Forelimb muscle (tissue), 1 donor: ENCODE measurements at places on chromosomes 2 and 18.

- DNase-seq, result no peak
These were observed 155.5 kb upstream of the CAVIN2 start for GRCh38 chr2:192002418-192002817.

GRCh38 chr18:75016025-75016717 lies 192.8 kb downstream of the PTGR3 start:
- DNase-seq, result no peak

DNA sequence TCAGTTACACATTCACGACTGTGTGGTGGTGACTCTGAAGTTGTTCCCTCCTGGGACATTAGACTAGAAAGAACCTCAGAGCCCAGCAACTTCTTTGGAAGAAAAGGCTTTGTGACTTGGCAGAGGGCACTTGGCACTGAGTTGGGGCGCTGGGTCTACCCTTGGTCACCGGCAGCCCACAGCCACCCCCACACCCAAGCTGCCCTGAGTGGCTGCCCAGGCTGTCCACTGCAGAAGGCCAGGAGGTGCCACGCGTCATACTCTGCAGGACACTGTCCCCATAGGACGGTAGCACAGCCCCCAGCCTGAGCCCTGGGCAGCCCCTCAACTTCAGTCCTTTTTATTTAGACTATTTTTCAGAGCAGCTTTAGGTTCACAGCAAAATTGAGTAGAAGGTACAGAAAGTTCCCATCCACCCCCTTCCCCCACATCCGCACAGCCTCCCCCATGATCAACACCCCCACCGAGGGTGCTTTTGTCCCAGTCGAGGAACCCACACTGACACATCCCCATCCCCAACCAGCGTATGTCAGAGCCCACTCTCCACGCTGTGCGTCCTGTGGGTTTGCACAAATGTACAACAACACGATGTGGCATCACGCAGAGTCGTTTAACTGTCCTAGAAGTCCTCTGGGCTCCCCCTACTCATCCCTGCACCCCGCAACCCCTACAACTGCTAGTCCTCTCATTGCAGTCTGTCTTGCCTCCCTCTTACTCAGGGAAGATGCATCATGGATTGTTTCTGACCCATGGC lies 1.1 kb downstream of the PRLH start:
- DNase-seq, result no peak

DNA sequence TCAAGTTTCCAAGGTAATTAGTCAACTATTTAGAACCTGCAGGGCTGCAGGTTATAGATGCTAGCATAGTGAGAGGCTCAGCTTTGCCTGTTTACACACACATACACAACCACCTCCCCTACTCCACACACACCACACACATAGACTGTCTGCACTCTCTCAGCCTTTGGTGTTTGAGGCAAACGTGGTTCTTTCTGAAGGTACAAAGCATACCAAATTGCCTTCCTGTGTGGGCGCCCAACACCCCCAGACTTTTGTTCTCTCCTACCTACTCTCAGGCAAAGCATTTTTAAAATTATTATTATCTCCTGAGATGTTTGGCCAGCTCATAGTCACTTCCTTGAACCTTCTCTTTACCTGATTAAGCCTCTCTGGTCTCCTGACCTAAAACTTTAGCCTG lies 44.9 kb downstream of the MYO3B start:
- no peak for DNase-seq

GRCh38 chr2:141611176-141611571 lies 519.6 kb downstream of the LRP1B start:
- DNase-seq, result peak; percentile 1

DNA sequence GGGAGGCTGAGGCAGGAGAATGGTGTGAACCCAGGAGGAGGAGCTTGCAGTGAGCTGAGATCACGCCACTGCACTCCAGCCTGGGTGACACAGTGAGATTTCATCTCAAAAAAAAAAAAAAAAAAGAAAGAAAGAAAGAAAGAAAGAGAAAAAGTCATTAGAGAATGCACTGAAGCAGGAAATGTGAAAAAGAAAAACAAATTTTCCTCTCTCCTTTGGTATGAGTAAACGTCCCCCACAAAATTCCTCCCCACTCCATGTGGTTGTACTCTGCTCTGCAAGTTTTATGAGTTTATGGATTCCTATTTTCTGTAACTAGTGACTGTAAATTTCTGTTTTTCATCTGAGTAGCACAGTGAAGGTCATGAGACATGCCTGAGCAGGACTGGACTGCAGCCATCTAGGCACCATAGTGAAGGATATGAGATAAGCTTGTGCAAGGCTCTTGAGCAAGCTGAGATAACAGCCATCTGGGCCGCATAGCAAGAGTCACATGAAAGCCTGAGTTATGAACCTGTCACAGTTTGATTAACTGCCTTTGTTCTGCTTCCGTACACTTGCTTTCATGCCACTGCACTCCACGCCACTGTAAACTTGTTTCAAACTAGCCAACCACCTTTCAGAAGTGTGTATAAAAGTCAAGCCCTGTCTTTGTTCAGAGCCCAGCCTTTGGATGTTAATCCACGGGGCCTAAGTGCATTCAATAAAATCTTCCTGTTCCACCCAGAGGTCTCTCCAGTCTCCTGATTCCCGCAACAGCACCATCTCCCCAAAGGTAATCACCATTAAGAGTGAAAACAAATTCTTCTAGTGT lies 50.2 kb downstream of the SKA1 start:
- DNase-seq, result no peak

DNA sequence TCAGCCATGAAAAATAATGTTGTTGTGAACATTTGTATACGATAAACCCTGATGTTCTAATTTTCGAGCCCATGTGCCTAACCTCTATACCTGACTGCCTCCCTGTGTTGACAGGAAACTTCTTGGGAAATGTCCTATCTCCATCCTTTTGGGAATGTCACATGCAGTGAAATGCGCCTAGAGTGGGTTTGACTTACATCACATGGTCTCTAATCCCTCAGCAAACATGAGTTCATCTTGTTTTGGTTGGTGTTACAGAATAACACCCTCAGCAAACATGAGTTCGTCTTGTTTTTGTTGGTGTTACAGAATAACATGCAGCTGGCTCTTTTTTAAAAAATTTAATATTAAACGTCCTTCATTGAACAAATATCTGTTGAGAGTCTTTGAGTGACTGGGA lies 4.3 kb upstream of the UGT1A6 start:
- no peak for DNase-seq

- no peak for DNase-seq
These were observed 16.4 kb downstream of the EPC2 start for GRCh38 chr2:148660999-148661398.

- DNase-seq, result no peak
These were observed 150.4 kb downstream of the PTH2R start for GRCh38 chr2:208556983-208557484.

GRCh38 chr2:68714866-68715265 lies 19.7 kb upstream of the ARHGAP25 start:
- DNase-seq, result no peak

DNA sequence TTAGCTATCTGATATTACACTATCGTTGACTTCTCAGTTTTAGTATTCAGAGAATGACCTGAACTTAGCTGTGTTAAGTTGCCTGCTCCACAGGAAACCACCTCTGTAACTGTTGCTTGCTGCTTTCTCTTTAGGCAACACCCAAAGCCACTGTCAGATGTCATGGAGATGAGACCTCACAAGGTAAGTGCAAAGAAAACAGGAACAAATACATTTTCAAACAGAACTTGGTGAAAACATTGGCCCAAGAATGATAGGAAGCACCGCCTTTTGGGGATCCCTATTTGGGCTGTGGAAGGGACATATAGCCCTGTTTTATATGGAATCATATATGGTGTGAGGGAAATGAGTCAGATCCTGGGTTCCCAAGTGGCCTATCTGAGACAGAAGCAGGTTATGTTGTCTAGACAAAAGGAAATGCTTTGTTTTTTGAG lies 143.4 kb downstream of the UBE2E3 start:
- no peak for DNase-seq

GRCh38 chr2:18301421-18302139 lies 258.9 kb downstream of the RDH14 start:
- no peak for DNase-seq

DNA sequence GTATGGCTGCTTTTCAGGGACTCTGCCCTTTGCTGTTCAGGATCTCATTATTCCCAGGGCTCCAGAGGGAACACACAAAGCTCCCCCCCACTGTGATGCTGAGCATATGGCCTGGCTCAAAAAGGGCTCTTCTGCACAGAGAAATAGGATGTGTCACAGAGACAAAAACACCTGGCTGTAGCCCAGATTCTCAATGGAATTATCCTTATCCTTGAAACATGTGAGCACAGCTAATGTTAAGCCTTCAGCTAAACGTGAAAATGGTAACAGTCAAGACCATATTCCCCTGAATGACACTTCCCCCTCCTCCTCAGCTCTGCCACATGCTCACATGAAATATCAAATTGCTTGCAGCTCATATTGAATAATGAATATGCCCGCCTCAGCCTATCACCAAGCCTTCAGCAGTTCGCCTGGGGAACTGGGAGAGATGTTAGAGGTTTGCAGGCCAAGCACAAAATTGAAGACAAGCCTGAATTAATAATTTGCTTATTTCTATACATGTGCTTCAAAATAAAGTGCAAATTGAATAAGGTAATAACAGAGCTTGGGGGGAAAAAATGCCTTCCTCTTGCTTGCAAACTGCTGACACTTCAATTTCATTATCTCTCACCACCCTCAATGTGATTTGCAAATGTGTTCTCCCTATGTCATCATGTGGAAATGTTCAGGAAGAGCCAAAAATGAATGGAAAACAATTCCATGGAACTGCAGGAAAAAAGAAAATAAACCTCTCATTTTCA lies 181.0 kb upstream of the HNRNPA3 start:
- no peak for DNase-seq

- no peak for DNase-seq
These were observed 1441.9 kb upstream of the ZEB2 start for GRCh38 chr2:145961846-145962245.

- no peak for DNase-seq
These were observed 28.9 kb upstream of the BCL2L11 start for GRCh38 chr2:111091811-111092211.

GRCh38 chr2:751474-751873 lies 74.3 kb upstream of the TMEM18 start:
- DNase-seq, result no peak

DNA sequence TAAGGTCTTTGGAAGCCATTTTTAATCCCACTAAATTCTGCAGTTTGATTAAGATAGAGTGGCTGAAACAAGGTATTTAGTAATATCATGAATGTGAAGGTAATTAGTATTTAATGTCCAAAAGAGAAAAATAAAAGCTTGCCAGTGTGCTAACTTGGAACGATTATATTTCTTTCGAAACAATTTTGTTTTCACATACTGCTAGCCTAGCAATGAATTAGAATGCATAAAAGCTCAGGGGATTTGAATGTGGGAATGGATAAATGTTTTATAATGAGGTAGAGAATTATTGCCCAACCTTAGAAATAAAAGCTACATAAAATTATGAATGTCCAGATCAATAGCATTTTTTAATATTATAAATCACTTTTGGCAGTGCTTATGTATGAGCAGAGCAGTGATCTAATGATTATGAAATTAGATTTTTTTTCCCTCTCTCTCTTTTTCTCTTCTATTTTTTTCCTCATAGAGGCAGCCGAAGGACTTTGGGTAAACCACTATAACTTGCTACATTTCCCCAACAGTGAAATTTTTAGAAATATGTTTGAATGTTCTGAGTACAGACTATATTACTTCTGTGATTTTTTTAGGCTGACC lies 75.5 kb downstream of the PLCL1 start:
- no peak for DNase-seq

- no peak for DNase-seq
These were observed 130.4 kb upstream of the CYP26B1 start for GRCh38 chr2:72278046-72278445.

DNA sequence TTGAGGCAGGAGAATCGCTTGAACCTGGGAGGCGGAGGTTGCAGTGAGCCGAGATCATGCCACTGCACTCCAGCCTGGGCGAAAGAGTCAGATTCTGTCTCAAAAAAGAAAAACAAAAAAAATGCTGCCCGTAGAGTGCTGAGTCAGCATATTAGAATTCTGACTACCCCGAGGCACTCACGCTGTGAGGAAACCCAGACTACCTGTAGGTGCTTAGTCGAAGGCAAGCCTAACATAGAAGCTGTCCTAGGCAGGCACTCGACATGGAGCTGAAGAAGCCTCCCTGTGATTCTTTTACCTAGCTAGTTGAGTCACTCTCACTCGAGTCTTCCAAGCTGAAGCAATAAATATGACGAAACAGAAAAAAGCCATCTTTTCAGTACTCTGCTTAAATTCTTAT lies 1323.2 kb upstream of the DDX18 start:
- DNase-seq, result no peak

GRCh38 chr2:114238910-114239559 lies 203.4 kb upstream of the DPP10 start:
- no peak for DNase-seq

- DNase-seq, result no peak
These were observed 3.3 kb downstream of the SESTD1 start for GRCh38 chr2:179261151-179261825.

GRCh38 chr18:1595195-1595594 lies 690.5 kb downstream of the ADCYAP1 start:
- no peak for DNase-seq

DNA sequence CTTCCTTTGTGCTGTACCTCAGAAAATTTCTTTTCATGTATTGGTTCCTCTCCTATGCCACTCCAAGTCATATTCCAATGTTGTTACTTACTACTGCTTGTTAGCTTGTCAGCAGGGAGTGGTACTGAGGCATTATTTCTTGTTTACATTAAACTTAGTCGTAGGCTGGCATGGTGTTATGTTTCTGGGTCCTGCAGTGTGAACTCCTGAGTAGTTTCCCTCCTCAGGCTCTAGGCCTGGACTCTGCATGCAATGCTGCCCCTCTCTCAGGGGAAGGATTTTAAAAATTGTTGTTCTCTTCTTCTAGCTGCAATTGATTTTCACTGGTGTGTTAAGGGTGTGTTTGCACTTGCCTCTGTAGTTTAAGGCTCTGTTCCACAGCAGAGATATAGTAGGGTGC lies 671.6 kb downstream of the PLCL1 start:
- no peak for DNase-seq

- no peak for DNase-seq
These were observed 142.7 kb downstream of the CYP26B1 start for GRCh38 chr2:72004976-72005375.

DNA sequence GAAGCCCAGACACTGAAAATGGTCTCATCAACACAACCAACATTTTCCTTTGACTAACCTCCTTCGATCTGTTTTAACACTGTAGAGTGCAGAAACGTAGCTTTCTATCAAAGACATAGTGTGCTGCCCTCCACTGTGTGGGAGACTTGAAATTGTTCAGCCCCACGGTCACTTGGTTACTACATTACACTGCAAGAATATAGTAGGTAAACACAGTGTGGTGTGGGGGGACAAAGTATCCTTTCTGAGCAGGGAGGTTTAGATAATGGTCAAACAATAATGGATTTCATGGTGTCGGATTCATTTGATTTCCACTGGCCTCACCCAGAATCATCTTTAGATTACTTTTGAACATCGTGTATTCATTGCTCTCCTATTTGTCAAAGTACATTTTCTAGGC lies 181.0 kb downstream of the ERBB4 start:
- no peak for DNase-seq
